Mesendoderm (in vitro differentiated cells): ENCODE measurements at places on chromosomes 12 and 14.

- no peak for DNase-seq
Measured at GRCh38 chr14:23580948-23581281, 2.3 kb upstream of the JPH4 start.

- DNase-seq, result peak; percentile 77
Measured at GRCh38 chr12:52013626-52014310, 7.0 kb downstream of the TAMALIN start.

- DNase-seq, result no peak
Measured at GRCh38 chr12:132437943-132438700, 51.8 kb upstream of the FBRSL1 start.

DNA sequence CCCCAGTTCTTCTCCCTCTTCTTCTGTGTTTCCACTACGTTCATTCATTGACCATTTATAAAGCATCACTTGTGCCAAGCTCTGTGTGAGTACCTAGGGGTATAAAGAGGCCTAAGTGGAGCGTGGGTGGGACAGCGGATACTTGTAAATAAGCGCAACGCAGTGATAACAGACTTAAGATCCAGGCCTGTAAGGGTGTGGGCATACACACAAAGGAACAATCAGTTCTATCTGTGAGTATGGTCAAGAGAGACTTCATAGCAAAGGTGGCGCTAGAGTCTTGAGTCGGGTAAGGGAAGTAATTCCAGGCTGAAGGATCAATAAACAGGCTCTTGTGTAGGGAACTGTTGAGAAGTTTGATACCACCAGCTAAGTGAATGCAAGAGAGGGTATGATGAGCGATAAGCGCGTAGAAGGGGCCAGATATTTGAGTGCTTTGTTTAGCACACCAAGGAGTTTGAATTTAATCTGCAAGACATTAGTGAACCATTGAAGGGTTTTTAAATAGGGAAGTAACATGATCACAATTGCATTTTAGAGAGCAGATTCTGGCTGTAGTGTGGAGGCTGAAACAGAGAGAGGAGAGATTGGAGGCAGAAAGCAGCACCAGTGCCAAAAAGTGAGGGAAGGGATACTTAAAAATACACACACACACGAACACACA lies 1.0 kb upstream of the GXYLT1 start:
- peak; percentile 80 for DNase-seq

GRCh38 chr12:16920451-16920850 lies 314.5 kb upstream of the LMO3 start:
- DNase-seq, result peak; percentile 4

GRCh38 chr14:55349565-55349964 lies 62.1 kb downstream of the ATG14 start:
- no peak for DNase-seq

- peak; percentile 97 for DNase-seq
Measured at GRCh38 chr14:20683891-20684661, at the start of gene RNASE4. Gene RNASE4, plus strand, starts transcription at chr14:20684560. Its CDS starts 14,812 bp downstream, at chr14:20699372.

DNA sequence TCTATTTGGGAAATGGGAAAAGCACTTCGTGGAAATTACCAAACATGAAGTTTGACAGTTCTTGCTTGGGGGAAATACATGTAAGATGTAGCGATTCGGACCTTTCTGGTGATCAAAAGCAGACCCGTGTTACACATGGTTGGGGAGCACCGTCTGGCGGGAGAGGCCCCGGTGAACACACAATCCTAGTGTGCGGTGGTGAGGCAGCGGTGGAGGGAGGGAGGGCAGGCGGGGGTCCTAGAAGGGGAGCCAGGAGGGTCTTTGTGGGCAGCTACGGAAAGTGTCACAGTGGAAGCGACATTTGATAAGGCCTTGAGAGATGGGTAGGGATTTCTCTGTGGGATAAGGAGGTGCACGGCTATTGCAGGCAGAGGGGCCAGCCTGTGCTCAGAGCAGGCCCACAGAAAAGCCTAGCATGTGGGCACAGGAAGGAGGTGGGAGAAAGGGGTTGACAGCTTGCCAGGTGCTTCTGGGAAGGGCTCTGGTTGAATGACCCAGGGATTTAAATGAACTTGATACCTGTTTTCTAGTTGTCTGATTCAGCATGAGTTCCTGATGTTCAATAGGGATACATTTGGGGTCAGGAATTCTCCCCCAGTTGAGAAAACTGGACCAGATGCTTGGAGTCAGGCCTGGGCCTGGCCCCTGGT lies 7.2 kb downstream of the MVK start:
- DNase-seq, result no peak

GRCh38 chr12:98909746-98910145 lies 264.7 kb downstream of the APAF1 start:
- peak; percentile 74 for DNase-seq

GRCh38 chr14:63200767-63201166 lies 3.5 kb upstream of the RHOJ start:
- DNase-seq, result no peak

DNA sequence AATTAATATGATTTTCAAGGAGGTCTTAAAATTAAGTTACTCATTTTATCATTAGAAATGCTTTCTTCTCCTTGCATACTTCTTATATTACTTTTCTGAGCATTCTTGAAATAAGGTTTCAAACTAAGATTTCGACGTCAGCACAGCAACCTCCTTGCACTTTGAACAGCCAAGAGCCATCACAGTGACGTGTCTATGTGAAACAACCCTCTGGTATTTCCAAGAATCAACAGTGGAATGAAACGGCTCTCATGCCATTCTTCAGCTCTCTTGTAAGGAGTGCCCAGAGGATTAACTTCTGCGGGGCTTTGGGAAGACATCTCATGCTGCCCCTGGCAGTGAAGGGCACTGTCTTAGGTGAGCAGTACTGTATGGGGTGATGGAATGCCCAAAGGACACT lies 109.2 kb downstream of the EFCAB11 start:
- DNase-seq, result no peak

DNA sequence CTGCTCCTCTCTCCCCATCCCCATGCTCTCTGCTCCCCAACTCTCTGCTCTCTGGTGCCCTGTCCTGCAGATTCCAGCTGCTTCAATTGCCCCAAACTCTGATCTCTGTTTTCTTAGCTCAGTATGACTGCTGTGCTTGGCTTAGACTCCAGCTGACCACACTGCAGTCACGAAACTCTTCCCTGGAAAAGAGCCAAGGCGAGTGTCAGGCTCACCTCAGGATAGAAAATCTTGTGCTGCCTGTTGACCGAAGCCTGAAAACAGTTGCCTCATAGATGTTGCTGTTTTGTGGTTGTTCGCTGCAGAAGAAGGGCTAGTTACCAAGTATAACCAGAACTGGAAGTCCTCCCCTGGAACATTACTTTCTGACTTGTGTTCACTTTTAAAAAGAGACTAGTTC lies 6.7 kb upstream of the STON2 start:
- DNase-seq, result no peak

- no peak for DNase-seq
Measured at GRCh38 chr14:105830171-105830570, 303.8 kb downstream of the TMEM121 start.

- no peak for DNase-seq
Measured at GRCh38 chr14:77557391-77557790, 58.8 kb upstream of the ISM2 start.

DNA sequence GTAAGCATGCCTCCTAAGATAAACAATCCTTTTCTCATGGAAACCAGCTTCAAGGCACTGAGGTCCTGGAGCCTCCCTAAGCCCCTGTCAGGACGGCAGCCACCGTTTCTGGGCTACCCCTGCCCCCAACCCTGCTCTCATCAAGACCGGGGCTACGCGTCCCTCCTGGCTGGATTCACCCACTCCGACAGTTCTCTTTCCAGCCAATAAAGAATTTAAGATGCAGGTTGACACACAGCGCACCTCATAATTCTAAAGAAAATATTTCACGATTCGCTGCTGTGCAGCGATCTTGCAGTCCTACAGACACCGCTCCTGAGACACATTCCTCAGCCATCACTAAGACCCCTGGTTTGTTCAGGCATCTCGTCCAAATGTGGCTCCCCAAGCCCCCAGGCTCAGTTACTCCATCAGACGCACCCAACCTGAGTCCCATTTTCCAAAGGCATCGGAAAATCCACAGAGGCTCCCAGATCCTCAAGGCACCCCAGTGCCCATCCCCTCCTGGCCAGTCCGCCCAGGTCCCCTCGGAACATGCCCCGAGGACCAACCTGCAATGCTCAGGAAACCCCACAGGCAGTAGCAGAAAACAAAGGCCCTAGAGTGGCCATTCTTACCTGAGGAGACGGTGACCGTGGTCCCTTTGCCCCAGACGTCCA lies 336.3 kb downstream of the TMEM121 start:
- no peak for DNase-seq

GRCh38 chr14:68408680-68409079 lies 384.2 kb downstream of the ZFP36L1 start:
- DNase-seq, result no peak

GRCh38 chr12:126905752-126906151 lies 1361.2 kb upstream of the TMEM132C start:
- DNase-seq, result no peak

- no peak for DNase-seq
Measured at GRCh38 chr14:95652690-95653089, 33.5 kb upstream of the TCL1B start.

DNA sequence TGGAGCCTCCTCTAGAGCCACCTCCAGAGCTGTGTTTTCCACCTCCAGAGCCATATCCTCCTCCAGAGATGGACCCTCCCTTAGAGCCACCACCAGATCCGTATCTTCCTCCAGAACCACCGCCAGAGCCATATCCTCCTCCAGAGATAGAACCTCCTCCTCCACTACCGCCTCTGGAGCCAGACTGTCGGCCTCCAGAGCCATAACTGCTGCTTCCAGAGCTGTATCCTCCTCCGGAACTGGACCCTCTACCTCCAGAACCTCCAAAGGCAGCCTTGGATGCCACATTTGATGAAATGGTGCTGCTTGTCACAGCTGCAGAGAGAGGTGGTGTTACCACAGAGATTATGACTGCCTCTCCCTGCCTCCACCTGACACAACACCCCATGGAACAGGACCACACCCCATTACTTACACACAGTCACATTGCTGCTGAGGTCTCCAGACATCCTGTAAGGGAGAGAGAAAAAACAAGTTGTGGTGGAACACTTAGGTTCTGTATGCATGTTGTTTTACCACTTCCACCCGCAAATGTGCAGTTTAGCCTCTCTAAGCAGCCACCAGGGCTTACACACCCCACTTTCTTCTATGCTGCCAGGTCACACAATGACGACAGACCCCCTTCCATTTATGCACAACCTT lies 6.8 kb downstream of the KRT2 start:
- no peak for DNase-seq

DNA sequence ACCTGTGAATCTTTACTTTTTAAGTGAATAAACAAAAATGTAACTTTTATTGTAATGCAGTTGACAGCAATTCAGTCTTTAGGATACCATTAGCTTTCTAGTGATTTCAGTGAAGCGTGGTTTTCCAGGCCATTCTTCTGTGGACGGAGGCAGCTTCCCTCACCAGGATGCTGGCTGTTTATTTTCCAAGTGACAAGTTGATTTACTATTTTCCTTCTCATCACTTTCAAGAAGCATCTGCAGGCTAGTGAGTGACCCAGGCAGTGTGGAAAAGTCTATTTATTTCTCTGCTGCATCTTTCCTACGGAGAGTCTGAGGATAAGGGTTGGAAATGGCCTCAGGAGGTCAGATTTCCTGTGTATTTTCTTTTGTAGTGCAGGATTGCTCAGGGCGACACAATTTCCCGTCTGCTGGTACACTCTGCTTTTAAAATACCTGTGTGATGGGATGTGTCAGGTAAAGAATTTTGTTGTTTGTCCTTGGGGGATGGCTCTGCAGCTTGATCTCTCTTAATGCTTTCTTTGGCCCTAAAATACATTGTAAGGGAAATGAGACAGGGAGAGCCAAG lies 467.8 kb downstream of the NRXN3 start:
- no peak for DNase-seq

DNA sequence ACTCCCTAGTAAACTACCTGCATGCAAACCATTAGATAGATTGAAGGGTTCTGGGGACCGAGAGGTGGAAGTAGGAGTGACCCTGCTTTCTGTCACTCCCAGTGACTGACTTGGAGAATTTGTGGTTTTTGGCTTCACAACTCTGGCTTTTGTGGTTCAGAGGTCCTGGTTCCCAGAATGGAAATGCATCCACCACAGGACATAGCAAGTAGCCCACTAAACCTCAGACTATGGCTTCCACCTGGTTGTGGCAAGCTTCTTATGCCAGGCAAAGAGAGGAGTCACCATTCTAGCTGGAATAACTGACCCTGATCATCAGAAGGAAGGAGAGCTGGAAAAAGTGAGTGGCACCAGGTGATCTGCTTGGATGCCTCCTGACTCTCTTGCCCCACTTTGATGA lies 162.4 kb upstream of the TMEM260 start:
- DNase-seq, result no peak

DNA sequence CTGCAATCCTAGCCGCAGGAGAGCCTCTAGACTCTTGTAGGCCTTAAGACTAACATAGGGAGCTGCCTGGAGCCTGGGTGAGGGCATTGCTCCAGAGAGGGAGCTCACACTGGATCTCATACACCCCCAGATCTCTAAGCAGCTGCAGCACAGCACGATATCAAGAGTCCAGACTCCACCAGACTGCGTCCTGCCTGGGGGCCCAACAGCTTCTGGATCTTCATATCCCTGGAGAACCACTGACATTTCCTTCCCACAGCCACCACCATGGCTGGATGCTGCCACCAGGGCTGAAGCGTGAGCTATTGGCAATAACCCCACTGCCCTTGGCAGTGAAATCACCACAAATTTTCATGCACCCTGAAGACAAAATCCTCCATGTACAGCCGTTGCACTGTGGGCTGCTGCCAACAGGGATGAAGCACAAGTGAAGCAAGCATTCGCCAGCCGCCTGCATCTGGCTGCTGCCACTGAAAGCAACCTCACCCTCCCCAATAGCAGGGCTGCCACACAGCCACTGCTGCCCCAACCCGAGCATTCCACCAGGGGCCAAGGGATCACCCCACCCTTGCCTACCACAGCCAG lies 28.2 kb downstream of the CACNA2D4 start:
- DNase-seq, result no peak

GRCh38 chr14:44135972-44136371 lies 371.1 kb downstream of the FSCB start:
- no peak for DNase-seq

- DNase-seq, result peak; percentile 15
Measured at GRCh38 chr14:88234442-88234841, 88.6 kb downstream of the KCNK10 start.

- no peak for DNase-seq
Measured at GRCh38 chr14:36467332-36467731, 52.7 kb downstream of the NKX2-1 start.

DNA sequence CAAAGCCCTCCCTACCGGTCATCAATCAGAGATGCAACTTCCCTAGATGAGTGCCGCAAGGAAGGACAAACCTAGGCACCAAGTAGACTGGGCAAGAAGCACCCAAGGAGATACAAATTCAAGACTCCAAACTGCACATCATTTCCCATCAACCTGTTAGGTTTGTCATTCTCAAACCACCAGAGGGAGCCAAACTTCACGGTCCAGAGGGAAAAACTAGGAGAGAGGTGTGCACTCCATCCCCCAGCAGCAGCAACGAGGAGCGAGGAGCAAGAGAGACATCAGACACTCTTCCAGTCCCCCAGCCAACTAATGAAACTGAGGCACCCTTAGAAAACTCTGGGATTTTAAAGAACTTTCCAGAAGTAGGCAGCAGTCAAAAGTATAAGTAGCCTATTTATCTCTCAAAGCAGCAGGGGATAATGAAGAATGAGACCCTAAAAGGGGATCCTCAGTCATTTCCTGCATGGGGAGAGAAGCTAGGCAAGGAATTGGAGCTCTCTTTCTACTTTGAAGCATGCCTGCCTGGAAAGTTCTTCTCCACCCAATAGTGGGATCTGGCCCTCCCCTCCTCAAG lies 37.0 kb upstream of the NT5DC3 start:
- peak; percentile 80 for DNase-seq

- DNase-seq, result peak; percentile 88
Measured at GRCh38 chr12:10153271-10154144, 18.4 kb downstream of the OLR1 start.
